ENCODE measurements at places on chromosomes 6 and 20. TPM values are rescaled to one million over a fixed set of nuclear protein-coding genes. Genes with fewer than 3 reads are reported as not detected.

TREM1 gene
- 0.15 TPM for total RNA-seq

TRIM40 gene
- total RNA-seq: not detected

SIRPA gene
- total RNA-seq: 6.8 TPM

BCAS4 gene
- total RNA-seq: 9.0 TPM

MLN gene
- not detected for total RNA-seq
